ENCODE measurements at places on chromosomes 5 and 9.
A peak's percentile ranks its signal among the peaks of the same experiment; 100 is the strongest.

DNA sequence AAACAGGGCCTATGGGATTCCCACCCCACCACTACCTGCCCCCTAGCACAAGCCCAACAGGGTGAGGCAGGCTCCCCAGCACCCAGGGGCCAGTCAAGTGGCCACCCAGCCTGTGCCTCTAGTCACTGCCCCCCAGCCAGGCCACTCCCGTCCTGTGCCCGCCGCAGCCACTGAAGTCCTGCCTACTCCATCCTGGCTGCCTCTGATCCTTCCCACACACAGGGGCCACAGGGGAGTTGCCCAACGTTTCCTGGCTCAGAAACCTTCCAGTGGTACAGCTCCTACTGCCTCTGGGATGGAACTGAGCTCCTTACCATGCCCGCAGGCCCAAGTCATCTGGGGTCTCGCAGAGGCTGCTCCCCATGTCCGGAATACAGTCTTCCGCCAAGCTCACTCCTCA is 70.2 kb upstream of the STXBP1 start:
- DNase-seq = no peak

GRCh38 chr5:57247765-57248164 is 73.9 kb downstream of the GPBP1 start:
- DNase-seq = no peak

- peak; percentile 13 for DNase-seq
Observed at GRCh38 chr9:73023025-73023541, 70.2 kb upstream of the ALDH1A1 start.

DNA sequence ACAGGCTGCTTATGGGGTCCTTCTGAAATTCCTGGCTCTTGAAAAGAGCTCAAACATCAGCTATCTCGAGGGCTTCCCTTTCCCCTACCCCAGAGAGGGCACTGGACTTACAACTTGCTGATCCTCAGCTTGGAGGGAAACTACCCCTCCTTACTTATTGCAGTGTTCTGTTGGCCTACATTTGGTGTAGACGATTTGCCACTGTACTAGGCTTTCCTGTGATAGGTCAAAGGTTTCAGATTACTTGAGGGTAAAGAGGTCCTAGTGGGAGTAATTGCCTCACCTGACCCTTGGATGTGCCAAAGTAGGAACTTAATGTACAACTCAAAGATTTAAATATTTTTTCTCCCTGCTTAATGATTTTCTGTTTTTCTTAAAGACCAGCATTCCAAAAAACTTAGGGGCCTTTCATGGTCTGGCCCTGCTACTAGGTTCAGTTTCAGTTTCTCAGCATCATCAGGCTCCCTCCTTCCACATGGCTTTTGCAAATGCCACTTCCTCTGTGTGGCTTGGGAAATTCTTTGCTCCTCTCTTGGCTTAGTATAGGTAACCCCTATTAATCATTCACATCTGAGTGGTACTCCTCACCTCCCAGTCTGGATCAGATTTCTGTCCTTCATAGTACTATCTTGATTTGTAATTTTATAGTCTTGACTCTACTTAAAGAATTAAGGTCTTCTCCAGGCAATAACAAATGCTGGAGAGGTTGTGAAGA is 32.4 kb downstream of the CYSTM1 start:
- DNase-seq = no peak

DNA sequence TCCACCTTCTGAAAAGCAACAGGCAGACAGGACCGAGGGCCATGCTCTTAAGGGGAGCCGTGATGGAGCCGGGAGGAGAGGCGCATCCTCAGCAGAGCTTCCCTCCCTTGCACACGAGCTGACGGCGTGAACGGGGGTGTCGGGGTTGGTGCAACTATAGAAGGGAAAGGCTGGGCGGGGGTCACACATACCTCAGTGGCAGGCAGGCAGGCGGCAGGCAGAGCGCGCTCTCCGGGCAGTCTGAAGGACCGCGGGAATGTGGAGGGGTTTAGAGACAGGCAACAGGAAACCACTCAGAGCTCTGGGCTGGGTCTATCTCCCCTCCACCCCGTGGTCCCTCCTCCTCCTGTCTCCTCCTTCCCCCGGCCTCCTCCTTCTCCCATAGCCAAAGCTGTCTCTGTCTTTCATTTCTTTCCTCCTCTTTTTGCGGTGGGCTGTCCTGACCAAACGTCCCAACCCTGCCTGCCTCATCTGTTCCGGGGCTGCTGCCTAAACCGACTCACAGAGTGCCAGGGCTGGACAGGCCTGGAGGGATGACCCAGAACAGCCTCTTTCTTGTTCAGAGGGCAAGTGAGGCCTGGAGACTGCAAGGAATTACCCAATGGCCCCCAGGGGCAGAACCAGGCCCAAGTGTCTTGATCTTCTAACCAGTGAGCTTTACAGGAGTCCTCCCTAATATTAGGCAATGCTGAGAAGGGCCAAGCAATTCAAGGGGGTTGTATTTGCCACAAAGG is at the start of gene SPARC:
TSS of gene SPARC (minus strand) at position 242 of the 734 bp plus-strand sequence. CDS start 10,727 bp downstream, outside the sequence.
- DNase-seq = peak; percentile 35
